Activated naive CD8-positive, alpha-beta T cell treated with anti-CD3 and anti-CD28 coated beads, Interleukin-2, amount 50 U/mL, for 24 hours (primary cell): ENCODE measurements at places on chromosomes 2 and 18.

DNA sequence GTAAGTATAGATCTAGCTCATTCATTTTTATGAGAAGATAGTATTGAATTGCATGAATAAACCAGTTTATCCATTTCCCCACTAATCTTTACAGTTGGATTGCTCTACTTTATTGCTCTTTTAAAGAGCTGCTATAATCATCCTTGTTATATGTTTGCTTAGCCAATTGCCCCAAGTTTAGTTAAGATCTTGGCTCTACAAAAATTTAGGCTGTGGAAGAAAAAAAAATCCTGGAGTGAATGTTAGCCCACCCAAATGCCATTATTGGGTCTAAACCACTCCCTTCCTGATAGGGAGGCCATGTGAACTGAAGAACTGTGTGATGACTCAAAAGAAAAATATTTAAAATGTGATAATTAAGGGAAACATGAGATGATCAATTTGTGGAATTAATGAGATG is 2.9 kb downstream of the ALS2 start:
- no peak for DNase-seq

DNA sequence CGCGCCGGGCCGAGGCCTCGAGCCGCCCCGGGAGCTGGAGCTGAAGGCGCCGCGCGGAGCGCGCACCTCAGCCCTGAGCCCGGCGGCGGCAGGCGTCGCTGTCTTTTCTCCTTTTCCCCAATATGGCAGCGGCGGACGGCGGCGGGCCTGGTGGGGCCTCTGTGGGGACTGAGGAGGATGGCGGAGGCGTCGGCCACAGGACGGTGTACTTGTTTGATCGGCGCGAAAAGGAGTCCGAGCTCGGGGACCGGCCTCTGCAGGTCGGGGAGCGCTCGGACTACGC is 369 bp downstream of the SMCHD1 start:
- DNase-seq, result no peak

DNA sequence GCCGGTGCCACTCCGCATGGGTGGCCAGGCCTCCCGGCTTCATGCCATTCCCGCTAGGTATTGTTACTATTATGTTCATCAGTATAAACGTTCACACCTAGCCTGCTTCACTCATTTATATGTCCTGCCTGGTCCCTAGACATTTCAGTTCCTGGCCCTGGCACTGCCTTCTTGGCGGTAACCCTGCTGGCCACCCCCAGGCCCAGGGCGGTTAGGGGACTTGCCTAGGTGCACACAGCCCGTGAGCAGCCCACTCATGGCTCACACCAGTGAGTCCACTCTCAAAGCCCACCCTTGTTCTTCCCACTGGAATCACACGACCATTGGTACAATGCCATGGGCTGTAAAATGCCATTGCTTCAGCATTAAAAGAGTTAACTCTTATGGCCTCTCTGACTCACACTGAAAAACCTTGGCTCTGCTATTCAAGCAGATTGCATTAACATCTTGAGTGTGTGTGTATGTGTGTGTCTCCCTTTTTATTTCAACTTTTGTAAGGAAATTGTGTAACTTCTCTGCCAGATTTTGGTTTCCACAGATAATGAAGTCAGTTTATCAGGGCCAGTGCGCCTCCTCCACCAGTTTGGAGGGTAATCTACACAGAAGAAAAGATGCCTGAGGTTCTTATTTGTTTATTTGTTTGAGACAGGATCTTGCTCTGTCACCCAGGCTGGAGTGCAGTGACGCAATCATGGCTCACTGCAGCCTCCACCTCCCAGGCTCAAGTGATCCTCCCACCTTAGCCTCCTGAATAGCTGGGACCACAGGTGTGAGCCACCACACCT is 74.2 kb downstream of the RAB31 start:
- DNase-seq, result no peak

DNA sequence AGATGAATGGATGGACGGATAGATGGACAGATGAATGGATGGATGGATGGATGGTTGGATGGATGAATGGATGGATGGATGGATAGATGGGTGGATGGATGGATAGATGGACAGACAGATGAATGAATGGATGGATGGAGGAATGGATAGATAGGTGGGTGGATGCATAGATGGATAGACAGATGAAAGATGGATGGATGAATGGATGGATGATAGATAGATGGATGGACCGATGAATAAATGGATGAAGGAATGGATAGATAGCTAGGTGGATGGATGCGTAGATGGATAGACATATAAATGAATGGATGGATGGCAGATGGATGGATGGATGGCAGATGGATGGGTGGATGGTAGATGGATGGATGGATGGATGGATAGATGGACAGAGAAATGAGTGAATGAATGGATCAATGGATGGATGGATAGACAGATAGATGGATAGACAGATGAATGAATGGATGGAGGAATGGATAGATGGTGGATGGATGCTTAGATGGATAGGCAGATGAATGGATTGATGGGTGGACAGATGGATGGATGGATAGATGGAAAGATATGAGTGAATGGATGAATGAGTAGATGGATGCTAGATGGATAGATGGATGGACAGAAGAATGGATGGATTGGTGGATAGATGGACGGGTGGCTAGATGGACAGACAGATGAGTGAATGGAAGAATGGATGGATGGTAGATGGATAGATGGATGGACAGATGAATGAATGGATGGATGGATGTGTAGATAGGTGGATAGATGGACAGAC is 167.9 kb downstream of the TRIM43 start:
- no peak for DNase-seq

- DNase-seq, result no peak
These were observed 109.1 kb upstream of the DNAJC10 start for GRCh38 chr2:182606728-182607681.

GRCh38 chr2:48982887-48983435 is 171.4 kb downstream of the FSHR start:
- no peak for DNase-seq

DNA sequence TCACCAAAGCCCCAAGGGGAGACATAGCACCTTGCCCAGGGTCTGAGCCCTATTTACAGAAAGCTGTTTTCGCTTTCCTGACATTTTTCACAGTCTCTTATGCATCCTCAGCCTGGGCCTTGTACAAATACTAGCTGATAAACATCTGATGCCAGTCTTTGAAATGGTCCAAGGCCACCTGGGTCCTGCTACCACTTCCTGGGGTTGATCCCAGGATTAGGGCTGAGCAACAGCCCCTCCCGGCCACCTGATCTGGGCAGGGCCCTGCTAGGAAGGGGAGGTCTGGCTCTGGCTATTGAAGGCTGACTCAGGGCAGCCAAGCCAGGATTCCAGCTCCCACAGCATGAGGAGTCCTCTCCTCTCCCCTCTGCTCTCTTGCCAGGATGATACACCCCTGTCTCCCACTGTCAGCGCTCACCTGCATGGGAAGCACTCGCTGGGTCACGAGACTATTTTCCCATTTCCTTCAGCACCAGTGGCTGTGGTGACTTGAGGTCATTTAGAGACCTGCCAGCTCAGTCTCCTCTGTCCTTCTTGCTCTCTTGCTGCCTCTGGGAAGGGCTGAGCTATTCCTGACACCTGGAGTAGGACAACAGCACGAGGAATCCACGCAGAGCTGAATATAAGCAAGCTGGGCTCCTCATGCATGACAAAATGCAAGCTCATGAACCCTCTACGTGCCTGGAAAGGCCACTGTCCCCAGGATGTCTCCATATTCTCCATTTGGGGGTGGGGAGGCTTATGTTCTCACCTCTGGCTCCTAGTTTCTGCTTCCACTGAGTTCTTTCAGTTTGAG is 53.0 kb upstream of the LGALSL start:
- DNase-seq, result no peak

- DNase-seq, result no peak
These were observed 297.4 kb upstream of the ACVR2A start for GRCh38 chr2:147547440-147547839.

DNA sequence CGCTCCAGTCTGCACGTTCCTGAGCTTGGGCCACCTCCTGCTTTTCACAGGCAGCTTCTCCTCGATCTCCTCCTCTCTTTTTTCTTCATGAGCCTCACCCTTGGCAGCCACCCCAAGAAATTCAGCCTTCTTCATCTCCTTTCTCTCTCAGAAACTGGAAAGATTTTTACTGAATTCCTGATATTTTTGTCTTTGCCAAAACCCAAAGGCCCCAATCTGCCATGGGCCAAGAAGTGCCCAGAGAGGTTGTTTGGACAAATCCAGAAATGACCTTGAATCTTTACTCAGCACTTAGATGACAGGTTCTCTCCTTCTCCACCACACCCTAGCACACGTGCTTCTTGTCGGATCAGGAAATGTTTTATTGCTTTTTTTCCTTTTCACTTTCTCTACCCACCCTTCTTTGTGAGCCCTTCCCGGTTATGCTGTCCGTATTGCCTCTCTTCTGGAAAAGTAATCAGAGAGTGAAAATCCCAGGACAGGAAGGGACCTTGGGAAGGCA is 134.5 kb upstream of the TNP1 start:
- DNase-seq, result no peak

- no peak for DNase-seq
These were observed 24.4 kb downstream of the RPL37A start for GRCh38 chr2:216522892-216523502.

DNA sequence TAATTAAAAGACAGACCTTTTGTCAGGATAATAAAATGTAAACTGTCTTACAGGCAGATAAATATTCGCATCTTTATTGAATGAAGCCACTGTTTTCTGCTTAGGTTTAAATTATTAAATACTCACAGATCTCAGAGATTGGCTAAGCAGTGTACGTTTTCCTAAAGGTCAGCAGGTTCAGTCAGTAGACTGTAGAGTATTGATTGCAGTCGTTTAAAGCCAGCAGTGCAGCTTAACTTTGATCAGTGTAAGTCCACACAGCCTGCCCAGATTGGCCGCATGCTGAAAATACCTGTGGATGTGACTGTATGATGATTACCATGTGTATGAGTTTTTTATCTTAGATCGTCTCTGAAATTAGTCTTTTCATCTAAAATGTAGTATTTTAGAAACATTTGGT is 42.3 kb downstream of the ATP9B start:
- no peak for DNase-seq

GRCh38 chr2:61247204-61247812 is 85.3 kb downstream of the C2orf74 start:
- DNase-seq, result no peak

DNA sequence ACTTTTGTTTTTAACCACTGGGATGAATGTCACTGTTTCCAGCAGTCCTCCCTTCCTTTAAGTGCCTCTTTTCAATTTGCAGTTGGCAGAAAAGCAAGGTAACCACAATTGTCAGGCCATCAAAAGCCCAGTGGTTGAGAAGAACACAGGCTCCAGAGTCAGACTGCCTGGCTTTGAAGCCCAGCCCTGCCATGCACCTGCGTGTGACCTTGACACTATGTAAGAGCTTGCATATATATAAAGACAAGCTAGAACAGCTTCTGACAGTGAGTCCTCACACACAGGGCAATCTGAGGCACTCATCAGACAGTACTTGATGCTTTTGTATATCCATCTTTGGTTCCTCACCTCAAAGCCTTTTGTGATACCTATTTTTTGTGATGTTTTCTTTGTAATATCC is 11.0 kb downstream of the CCBE1 start:
- no peak for DNase-seq

- DNase-seq, result no peak
These were observed 404.4 kb downstream of the NRXN1 start for GRCh38 chr2:50627505-50627904.

GRCh38 chr2:3432693-3433338 is 53.3 kb downstream of the TRAPPC12 start:
- DNase-seq, result no peak

GRCh38 chr18:79379931-79380815 is 15.6 kb upstream of the NFATC1 start:
- no peak for DNase-seq

GRCh38 chr2:213015387-213016165 is 135.8 kb downstream of the IKZF2 start:
- peak; percentile 43 for DNase-seq

DNA sequence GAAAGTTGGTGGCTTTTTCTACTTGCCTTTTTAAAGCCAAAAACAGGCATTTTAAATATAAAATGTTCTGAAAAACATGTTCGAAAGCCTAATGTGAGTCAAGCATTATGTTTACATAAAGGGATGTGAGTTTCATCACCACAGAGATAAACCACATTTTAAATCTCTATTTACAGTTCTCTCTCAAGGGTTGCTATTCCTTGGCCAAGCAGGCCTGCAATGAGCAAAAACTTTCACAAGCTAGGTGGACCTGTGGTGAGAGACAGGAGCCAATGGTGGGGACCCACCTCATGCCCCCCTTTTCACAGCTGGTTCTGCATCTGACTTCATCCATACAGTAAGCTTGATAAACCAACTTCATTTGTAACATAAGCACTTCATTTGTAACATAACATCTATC is 65.1 kb downstream of the CUL3 start:
- DNase-seq, result peak; percentile 17

DNA sequence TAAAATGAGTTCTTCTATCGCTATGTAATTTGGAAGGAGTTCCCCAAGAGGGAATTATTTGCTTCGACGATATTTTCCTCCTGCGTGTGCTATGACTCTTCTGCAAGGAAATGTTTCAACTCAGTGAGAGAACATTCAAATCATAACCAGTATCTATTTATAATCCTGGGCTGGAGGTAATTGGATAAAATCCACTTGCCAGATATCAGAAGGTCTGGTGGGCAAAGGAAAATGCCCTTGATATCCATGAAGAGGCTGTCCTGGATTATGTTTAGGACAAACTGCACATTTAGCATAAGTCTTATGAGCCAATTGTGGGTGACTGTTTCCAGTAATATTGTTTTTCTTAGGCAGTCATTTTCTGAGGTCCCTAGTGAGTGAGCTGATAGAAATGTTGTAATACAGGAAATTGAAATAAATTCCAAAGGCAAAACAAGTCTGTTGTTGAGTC is 17.7 kb downstream of the RPIA start:
- DNase-seq, result no peak

- DNase-seq, result no peak
These were observed 214.3 kb downstream of the RIT2 start for GRCh38 chr18:42901161-42901560.

- no peak for DNase-seq
These were observed 278.7 kb downstream of the BCL2 start for GRCh38 chr18:63040788-63041410.

DNA sequence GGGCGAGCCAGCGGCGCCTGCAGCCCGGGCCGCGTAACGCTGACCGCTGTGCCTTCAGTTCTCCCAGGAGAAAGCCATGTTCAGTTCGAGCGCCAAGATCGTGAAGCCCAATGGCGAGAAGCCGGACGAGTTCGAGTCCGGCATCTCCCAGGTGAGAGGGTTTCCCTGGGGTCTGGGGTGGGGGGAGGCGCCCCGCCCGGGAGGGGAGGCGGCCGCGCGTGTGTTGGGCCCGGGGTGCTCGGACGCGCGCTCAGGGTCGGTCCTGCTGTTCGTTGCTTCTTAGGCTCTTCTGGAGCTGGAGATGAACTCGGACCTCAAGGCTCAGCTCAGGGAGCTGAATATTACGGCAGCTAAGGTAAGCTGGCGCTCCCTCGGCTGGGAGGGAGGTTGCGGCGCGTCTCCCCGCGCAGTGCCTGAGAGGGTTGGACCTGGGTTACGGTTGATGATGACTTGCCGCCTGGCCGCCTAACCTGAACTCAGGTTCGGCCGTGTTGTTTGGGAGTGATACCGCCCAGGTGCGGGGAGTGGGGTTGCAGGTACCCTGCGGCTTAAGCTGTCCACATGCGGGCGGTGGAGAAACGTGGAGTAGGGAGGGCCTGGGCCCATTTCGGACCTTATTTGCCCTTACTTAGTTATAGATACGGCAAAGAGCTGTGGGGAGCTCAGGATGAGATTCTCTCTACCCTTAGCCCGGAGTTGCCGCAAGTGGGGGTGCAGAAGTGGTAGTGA is 638 bp downstream of the RPS7 start:
- peak; percentile 19 for DNase-seq
